ENCODE measurements at places on chromosomes 5 and 9.

DNA sequence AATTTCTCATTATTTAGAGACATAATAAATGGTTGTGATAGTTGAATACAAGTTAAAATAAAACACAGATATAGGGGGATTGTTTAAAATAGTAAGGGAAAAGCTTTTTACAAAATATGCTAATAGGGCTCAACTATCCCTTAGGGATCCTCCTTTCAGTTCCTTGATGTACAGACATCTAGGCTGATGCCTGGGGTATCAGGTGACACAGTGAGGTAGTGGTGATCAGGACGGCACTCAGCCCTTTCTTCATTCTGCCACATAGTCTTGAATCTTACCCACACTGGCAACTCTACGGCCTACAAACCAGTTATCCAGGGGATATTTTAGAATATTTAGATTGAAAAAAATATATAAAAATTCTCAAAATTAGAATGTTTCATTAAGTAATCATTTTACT is 12.5 kb upstream of the SLC35D2 start:
- DNase-seq = no peak

DNA sequence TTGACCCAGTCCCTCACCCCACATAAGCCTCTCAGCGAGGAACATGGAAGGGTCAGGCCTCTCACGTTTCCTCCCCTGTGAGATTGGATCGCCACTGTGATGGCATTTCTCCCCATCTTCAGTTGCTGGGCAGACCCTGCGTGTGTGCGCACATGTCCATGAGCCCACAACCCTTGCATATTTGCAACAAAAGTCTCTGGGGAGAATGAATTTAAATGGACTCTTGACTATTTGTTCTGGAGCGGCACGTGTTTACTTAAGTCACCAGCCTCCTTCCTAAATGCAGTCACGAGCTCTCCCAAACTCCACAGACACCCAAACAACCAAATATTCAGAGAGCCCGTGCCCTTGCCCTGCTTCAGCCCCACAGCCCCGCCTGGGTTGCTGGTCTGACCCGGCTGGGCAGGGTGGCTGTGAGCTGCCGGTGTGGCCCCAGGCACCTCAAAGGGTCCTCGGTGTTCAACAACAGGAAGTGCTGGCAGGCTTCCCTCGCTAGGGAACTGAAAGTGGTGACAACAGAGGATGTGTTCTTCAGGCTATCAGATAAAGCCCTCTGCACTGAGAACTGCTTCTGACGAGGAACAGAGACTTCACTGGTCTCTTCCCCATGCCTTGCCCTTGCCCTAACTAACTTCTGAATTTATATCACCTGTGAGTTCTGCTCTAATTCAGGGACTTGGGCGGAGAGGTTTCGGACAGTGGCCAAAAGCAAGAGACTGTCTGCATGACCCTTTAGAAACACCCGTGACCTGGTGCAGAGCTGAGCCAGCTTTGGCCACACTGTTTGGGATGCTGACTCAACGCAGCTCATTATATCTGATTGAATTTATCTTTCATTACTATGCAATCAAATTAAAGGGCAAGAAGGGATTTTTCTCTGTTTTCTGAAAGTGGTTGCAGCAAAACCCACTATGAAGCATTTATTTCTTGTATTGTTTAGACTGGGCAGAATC is 19.2 kb upstream of the CD180 start:
- DNase-seq = peak; percentile 56

DNA sequence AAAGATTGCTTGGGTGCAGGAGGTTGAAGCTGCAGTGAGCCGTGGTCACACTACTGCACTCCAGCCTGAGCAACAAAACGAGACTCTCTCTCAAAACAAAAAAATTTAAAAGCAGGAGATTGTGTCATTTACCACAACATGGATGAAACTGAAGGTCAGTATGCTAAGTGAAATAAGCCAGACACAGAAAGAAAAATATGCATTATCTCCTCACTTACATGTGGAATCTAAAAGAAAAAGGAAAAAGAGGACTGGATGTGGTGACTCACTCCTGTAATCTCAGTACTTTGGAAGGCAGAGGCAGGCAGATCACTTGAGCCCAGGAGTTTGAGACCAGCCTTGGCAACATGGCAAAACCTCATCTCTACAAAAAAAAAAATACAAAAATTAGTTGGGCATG is 146.8 kb upstream of the DAPK1 start:
- no peak for DNase-seq

DNA sequence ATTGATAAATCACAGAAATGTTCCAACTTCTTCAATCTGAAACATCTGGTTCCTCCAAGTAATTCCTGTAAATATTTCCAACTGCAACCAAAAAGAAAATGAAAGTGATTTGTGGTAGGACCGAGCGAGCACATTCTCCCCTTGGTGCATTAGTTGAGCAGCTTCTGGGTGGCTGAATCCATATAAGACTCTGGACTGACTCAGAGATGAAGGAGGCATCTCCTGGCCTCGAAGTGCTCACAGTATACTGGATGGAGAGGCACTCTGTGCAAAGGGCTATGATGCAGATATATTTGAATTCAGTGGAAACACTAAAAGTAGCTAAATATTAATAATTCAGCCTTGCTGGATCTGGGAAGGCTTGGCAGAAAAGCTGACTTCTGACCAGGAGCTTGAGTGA is 265.0 kb downstream of the MARCHF11 start:
- DNase-seq = no peak

GRCh38 chr5:16467363-16468219 is 2.0 kb upstream of the ZNF622 start:
- no peak for DNase-seq

GRCh38 chr5:136731241-136731900 is 366.0 kb upstream of the TRPC7 start:
- no peak for DNase-seq

- DNase-seq = no peak
Observed at GRCh38 chr5:138054206-138054605, 21.3 kb upstream of the FAM13B start.

- no peak for DNase-seq
Observed at GRCh38 chr5:143074414-143074996, 304.3 kb downstream of the ARHGAP26 start.

DNA sequence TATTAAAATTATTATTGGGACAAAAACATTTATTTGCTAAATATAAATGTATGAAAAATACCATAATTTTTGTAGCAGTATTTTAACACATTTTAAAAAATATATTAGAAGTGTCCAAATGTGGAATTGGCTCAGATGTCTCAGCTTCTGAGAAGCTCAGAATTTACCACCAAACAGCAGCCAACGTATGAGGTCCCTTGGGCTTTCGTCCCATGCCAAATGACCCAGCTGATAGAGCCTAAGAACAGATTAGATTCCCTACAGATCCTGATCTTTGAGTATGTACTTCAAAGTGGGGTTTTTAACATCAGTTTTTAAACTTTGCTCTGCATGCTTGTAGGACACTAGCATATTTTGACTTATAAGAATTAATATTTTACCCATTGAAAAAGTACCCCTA is 77.3 kb upstream of the RPS23 start:
- DNase-seq = no peak

- no peak for DNase-seq
Observed at GRCh38 chr5:97019435-97020117, 83.7 kb downstream of the LNPEP start.

GRCh38 chr9:135023786-135024405 is 63.6 kb upstream of the OLFM1 start:
- DNase-seq = no peak

- DNase-seq = no peak
Observed at GRCh38 chr9:93088656-93089015, 7.4 kb upstream of the CARD19 start.

DNA sequence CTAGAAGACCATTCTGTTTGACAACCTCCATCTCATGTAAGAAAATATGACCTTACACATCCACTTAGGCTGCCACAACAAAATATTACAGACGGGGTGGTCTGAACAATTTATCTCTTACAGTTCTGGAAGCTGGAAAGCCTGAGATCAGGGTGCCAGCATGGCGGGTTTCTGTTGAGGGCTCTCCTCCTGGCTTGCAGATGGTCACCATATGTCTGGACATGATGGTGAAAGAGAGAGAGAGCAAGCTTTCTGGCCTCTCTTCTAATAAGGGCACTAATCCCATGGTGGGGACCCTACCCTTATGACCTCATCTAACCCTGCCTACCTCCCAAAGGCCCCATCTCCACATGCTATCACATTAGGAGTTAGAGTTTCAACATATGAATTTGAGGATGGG is 66.0 kb downstream of the AMBP start:
- no peak for DNase-seq

- no peak for DNase-seq
Observed at GRCh38 chr5:149268928-149269557, 2.6 kb upstream of the AFAP1L1 start.

DNA sequence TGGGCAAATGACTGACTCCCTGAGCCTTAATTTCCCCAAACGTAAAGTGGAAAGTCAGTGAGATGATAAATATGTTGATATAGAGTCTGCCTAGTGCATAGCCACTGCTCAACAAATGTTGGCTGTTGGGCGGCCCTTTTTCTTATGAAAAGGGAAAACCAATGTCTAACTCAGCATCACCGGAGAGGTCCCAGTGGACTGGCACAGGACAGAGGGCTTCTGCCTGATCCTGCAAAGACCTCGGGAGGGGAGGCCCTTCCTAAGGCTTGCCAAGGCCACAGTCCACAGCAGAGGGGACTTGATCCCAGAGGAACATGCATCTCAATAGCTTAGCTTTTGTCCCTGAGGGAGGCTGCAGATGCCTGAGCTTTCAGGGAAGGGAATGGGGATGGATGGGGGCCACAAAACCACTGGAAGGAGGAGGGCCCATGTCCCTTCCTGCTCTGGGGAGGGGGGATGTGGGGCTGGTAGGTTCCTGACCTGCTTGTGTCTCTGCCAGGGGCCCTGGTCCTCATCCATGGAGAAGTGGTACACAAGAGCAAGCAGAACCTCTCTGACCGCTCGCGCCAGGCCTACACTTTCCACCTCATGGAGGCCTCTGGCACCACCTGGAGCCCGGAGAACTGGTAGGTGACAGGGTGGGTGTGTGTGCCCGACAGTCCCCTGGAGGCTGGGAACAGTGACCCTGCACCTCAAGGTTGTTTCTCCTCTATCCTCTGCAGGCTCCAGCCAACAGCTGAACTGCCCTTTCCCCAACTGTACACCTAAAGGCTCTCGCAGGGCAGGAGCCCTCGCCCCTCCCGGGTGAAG is 6.3 kb downstream of the DOLK start:
- DNase-seq = no peak

DNA sequence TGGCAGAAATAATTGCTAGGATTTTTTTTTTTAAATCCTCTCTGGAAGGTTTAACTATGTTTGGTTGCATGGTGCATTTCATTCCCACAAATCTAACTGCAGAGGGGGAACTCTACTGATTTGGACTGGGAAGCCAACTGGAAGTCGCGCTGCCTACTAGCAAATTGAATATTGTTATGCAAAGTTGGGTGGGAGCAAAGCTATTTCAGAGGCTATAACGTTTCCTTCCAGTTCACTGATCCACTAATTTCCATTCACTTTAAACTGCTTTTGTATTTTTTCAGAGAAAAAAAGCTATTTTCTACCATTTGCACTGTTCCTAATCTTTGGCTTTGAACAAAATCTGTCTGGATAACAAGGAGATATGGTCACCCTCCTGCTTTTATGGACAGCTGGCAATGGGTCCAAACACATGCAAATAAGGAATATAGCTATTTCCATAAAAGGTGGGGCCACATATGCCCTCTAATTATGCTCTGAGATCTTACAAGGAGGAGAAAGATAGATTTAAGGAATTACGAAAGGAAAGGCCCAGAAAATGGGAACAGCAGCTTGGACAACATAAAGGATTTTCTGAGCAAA is 40.1 kb downstream of the MACIR start:
- DNase-seq = no peak

DNA sequence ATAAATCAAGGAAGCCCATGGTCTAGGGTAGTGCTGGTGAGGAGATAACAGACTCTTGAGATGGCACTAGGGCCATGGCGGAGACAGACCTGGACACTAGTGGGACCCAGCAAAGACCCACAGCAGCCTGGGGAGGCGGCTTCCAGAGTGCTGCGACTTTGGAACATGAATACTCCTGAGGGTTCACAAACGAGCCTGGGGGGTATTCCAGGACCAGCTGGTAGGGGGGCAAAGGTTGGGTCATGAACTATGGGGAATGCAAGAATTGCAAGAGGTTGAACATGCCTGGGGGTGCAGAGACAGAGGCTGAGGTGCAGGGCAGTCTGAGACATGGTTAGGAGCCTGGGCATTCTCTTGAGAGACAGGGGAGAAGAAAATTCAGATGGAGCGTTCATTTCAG is 43.8 kb upstream of the SPTLC1 start:
- no peak for DNase-seq

DNA sequence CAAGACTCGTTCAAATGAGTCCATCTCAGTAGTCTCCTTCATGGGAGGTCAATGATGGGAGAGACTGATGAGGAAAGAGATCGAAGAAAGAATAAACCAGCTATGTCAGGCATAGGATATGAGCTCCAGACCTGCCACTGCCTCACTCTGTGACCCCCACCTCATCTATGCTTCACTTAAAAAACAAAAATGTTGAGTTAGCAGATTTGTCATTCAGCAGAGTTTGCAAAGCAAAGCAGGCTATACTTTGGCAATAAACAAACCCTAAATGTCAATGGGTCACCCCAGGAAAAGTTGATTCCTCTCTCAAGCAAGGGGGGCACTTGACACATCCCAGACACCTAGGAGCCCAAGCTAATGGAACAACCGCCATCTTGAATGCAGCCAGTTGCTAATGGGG is 117.0 kb downstream of the GABBR2 start:
- DNase-seq = no peak

GRCh38 chr5:133773247-133774202 is 161.2 kb upstream of the FSTL4 start:
- no peak for DNase-seq

- no peak for DNase-seq
Observed at GRCh38 chr5:158769079-158769478, 330.6 kb downstream of the EBF1 start.

DNA sequence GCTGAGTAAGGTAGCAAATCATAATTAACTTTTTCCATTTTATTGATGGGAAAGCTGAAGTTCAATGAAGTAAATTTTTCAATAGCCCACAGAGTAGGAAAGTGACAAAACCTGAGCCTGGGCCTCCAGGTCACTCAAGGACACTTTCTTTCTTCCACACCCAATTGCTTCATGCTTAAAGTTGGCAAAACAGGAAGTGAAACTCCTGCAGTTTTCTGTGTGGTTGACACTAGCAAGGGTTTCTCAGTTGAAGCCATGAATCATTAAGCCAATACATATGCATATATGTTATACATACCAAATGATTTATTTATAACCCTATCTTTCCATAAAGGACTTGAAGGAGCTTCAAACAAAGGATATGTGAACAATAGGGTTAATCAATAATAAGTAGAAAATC is 13.9 kb downstream of the TLR4 start:
- no peak for DNase-seq

Measured in activated T-cell treated with anti-CD3 and anti-CD28 coated beads for 1 hour (primary cell).